ENCODE measurements at places on chromosomes 16 and 17.

DNA sequence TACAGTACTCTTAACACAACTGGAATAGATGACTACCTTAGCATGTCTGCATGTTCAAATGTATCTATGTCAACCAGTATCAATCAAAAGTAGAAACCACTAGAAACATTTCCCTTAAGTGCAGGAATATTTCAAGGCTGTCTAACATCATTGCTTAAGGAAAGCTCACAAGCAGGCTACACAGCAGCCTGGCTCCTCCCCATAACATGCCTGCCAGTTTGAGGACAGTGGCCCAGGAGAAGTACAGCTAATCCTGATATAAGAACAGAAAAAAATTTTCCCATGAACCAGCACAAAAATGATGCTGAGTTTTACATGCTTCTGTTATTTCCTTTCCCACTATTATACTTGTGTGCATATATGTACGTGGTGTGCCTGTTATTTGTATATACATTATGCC, 175.1 kb downstream of the MYO1D start:
- no peak for DNase-seq
- no peaks in the 10 kb centered on the region for H3K27me3 ChIP-seq
- peaks cover 3% of the 10 kb centered on the region for H3K36me3 ChIP-seq
- no peaks in the 10 kb centered on the region for H3K4me1 ChIP-seq
- H3K27ac ChIP-seq, result no peak overlapping the region

DNA sequence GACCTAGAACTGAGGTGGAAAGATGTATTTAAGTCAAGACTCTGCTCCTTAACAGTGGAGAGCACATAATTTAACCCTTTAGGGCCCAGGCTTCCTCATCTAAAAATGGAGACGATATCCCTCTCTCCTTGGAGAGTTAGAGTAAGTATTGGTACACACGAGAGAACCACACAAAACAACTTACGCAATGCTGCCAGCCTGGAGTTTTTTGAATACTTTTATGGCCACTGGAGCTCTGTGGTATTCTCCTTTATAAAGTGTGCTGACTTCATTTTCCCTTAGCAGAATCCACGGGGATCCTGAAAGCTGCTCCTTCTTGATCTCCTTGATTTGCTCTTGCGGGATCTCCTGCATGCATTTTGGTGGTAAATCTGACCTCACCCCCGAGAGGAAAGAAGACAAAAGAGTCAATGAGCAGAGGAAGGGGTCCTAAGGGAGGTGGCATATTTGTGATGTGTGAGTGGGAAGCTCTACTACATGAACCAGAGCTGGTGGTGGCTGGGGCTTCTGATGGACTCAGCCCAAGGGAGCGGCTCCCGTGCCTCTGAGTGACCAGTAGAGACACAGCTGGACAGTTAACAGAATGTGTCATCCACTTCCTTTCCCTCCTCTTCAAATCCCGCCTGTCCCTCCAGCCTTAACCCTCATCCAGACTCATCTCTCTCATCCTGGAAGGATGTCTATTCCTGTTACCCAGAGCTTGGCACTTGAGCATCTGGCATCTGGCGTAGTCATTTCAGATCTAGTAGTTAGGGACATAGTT, 9.4 kb downstream of the MLKL start:
- H3K36me3 ChIP-seq, result peaks cover 11% of the 10 kb centered on the region
- H3K27ac ChIP-seq, result 0 out of 2 replicates have a peak overlapping the region, but pooled peaks have one; percentile 9
- H3K4me3 ChIP-seq, result no peak overlapping the region
- no peaks in the 10 kb centered on the region for H3K27me3 ChIP-seq

DNA sequence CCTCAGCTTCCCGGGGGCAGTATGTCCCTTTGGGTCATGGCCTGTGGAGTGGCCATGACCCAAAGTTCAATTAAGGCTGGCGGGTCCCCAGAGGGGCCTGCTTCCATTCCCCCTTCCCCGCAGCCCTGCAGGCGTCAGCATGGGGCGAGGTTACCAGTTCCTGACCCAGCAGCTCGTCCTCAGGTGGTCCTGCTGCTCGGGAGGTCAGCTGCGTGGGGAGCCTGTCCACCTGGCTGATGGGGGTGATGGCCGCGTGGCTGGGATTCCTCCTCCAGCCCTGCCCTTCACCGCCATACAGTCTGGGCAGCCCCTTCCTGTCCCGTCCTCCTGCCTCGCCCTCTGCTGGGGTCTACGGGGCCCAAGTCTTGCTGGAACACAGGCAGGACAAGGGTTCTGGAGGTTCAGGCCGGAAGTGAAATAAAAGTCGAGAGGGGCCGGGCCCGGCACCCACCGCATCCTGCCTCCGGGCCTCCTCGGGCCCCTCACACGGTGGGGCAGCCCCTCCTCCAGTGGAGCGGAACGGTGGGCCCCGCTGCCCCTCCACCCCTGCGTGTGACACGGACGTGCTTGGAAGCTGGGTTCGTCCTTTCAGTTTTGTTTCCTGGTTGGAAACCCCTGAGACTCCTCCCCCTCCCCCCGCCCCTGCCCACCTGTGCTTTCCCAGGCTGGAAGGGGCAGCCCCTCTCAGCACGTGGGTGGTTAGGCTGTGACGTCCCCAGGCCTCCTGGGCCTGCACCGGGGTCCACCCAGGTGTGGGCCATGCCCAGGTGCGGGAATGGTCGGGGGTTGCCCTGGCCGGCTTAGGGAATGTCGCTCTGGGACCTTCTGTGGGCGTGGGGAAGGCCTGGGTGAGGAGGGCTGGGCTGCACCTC, 6.8 kb downstream of the UBALD2 start:
- H3K27ac ChIP-seq, result no peak overlapping the region
- peaks cover 27% of the 10 kb centered on the region for H3K4me1 ChIP-seq
- H3K27me3 ChIP-seq, result no peaks in the 10 kb centered on the region
- H3K4me3 ChIP-seq, result no peak overlapping the region
- peak; percentile 45 for DNase-seq

DNA sequence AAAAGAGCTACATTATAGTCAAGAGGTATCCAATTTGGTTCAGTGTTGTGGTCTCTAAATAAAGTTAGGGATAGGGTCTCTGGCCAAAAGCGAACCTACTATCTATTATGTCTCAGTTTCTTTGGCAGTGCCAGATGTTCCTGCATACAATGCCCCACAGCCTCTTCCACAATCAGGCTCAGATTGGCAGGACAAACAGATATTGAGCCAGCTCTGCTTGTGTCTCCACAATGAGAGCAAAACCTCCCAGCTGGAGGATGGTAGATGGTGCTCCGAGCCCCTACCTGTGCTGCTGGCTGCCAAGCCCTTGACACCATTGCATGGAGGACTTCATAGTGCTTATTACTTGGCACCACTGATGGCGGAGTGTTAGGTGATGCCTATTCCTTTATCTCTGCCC, 19.7 kb downstream of the PHAF1 start:
- H3K27me3 ChIP-seq, result no peaks in the 10 kb centered on the region
- DNase-seq, result no peak
- H3K4me1 ChIP-seq, result no peaks in the 10 kb centered on the region

DNA sequence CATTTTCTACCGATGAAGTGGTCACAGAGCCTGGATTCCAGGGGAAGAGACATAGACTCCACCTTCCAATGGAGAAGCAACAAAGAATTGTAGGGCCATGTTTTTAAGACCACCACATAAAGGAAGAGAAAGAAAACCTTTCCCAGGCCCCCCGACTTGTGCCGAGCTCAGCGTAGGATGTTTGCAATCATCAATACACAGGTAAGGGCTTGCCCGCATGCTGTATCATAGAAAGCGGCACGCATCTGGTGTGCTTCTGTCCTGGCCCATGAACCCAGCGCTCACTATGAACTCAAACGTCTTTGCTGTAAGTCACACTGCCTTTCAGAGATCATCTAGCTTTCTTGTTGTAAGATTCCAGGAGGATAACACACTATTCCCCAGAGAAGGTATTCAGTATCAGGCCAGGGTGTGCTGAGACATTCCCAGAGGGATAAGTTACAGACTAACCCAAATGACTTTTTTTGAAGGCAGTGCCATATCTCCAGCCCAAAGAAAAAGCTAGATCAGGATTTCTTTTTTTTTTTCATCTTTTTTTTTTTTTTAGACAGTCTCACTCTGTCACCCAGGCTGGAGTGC, 79.5 kb upstream of the RPL38 start:
- H3K27me3 ChIP-seq, result peaks cover 6% of the 10 kb centered on the region
- no peak overlapping the region for H3K4me3 ChIP-seq
- no peak overlapping the region for H3K27ac ChIP-seq
- no peak for DNase-seq
- peaks cover 19% of the 10 kb centered on the region for H3K4me1 ChIP-seq
- peaks cover 4% of the 10 kb centered on the region for H3K36me3 ChIP-seq

DNA sequence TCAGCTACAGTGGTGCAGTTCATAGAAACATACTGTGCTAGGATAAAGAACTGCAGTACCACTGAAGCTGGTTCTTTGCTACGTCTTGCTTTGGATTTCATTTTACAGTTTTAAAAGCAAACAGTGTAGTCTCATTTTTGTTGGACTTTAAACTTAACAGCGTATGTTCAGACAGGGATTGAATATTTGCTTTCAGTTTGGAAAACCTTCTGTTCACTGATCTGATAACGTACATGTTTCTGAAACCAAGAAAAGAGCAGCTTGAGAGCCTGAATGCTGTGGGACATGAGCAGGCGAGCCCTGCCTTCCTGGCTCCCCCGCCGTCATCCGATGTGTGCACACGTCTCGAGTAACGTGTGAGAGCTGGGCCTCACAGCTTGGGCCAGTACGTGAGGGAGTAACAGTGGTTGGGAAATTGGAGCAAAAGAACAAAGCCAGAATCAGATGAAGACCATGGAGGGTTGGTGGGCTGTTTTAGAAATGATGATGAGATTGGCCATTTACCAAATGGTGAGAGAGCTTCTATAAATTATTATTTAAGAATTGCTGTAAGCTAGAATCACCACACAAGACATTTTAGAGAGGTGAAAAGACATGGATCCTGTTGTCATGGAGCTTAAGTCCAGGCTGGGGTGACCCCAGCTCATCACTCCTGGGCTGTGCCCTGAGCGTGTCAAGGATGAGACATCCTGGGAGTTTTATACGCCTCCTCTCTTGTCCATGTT, 20.8 kb upstream of the CLEC18C start:
- H3K36me3 ChIP-seq, result peaks cover 44% of the 10 kb centered on the region
- no peaks in the 10 kb centered on the region for H3K4me1 ChIP-seq
- H3K4me3 ChIP-seq, result no peak overlapping the region

GRCh38 chr17:78127239-78127887, 1.2 kb downstream of the TMC6 start:
- peaks cover 26% of the 10 kb centered on the region for H3K4me1 ChIP-seq
- DNase-seq, result no peak
- H3K4me3 ChIP-seq, result peak overlapping the region; percentile 80
- peaks cover 4% of the 10 kb centered on the region for H3K27me3 ChIP-seq

DNA sequence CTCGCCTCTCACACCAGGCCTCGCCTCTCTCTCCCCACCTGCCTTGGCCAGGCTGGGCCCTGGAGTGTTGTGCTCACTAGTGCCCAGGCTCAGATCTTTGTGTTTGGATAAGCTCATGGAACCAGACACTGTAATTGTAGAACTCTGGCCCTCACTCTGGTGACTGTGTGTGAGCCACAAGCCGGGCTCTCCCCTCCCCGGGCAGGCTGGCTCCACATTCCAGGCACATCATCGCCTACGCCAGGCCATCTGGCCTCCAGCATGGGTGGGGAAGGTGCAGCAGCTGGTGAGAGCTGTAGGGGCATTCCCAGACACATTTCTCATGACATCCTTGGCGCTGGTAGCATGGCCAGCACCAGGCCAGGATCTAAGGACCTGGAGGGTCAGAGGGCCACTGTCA, 202.3 kb downstream of the RAB11FIP4 start:
- H3K27ac ChIP-seq, result no peak overlapping the region
- no peaks in the 10 kb centered on the region for H3K27me3 ChIP-seq
- peaks cover 19% of the 10 kb centered on the region for H3K4me1 ChIP-seq
- DNase-seq, result no peak
- H3K36me3 ChIP-seq, result no peaks in the 10 kb centered on the region

DNA sequence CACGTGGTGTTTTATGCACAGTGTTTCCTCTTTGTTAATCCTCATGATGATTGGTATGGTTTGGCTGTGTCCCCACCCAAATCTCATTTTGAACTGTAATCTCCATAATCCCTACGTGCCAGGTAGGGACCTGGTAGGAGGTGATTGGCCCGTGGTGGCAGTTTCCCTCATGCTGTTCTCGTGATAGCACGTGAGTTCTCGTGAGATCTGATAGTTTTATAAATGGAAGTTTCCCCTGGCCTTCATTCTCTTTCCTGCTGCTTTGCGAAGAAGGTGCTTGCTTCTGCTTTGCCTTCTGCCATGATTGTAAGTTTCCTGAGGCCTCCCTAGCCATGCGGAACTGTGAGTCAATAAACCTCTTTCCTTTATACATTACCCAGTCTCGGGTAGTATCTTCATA, 115.8 kb downstream of the WWOX start:
- no peak overlapping the region for H3K27ac ChIP-seq
- H3K4me1 ChIP-seq, result peaks cover 18% of the 10 kb centered on the region
- H3K4me3 ChIP-seq, result no peak overlapping the region

DNA sequence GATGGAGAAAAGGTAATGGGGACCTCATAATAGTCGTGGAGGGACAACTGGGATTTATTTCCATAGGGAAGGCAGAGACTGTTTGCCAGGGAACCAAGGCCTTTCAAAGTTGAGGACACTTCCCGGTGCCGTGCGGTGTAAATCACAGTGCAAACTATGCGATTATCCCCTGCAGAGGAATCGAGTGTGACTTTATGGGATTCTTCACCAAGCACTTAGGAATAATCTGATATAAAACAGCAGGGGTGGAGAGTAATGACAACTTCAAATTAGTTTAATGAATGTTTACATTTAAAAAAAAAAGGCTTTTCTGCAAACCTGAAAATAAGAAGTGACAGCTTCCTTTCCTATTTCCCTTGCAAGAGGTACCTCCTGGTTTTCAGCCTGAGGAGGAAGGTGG, 538.2 kb downstream of the MAF start:
- no peak overlapping the region for H3K27ac ChIP-seq
- no peak for DNase-seq
- H3K27me3 ChIP-seq, result no peaks in the 10 kb centered on the region
- H3K4me3 ChIP-seq, result no peak overlapping the region

DNA sequence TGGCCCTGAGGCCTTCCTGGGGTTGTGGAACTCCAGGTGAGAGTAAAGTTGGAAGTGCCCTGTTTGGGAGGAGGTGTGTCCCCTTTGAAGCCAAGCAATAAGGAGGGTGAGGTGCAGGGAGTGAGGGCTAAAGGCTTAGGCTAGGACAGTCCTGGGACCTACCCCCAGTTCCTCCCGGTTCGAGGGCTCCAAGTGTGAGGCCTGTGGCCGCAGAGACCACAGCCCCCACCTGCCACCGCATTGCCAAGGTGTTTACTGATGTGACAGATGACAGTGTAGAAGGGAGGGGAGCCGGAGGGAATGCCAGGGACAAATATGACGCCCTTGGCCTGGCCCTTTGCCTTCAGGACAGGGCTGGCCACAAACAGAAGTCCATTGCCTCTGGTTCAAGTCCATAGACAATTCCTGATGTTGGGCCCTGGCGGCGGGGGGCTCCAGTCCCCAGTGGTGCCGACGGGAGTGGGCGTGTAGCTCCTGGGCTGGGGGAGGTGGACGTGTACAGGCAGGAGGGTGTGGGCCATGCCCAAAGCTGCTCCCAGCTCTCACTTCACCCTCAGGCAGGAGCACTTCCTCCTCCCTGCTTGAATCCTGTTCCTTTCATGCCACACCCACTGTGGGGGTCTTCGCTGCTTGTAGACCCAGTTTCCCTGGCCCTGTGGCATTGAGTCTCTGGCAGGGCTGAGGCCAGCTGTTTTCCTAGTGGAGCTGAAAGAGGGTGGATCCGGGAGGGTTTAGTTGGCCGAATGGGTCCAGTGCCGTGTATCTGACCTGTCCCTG, 3.2 kb downstream of the ADORA2B start:
- no peak overlapping the region for H3K27ac ChIP-seq
- H3K36me3 ChIP-seq, result peaks cover 9% of the 10 kb centered on the region
- no peak overlapping the region for H3K4me3 ChIP-seq
- H3K4me1 ChIP-seq, result peaks cover 27% of the 10 kb centered on the region
- DNase-seq, result no peak
